ENCODE measurements at places on chromosomes 1 and 21.

- DNase-seq: no peak
These were observed 46.3 kb downstream of the PTPN14 start for GRCh38 chr1:214505134-214505533.

DNA sequence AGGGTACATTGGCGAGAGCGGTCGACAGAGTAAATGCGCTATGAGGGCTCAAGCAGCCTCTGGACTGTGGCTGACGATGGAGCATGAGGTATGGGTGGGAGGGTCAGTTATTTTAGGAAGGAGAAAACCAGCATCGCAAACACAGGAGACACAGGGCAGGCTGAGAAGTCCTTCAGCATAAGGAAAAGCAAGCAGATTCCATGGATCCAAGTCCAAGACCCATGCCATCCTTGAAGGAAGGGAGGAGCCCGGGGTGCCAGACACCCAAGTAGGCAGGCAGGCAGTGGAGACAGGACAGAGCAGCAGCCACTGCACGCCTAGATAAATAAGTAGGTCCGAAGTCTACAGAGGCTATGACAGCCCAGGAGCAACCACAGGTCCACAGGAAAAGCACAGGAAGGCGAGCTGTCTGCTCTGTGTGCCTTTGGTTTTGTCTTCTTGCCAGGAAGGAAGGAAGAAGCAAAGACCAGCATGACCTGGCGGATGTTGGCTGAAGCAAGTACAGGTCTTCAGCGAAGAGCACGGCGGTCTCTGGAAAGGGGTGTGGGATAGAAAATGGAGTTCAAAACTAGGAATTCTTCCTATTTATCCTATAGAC is 76.4 kb upstream of the SLC45A1 start:
- no peak for DNase-seq

- DNase-seq: no peak
These were observed 24.0 kb downstream of the CDK18 start for GRCh38 chr1:205528446-205528886.

DNA sequence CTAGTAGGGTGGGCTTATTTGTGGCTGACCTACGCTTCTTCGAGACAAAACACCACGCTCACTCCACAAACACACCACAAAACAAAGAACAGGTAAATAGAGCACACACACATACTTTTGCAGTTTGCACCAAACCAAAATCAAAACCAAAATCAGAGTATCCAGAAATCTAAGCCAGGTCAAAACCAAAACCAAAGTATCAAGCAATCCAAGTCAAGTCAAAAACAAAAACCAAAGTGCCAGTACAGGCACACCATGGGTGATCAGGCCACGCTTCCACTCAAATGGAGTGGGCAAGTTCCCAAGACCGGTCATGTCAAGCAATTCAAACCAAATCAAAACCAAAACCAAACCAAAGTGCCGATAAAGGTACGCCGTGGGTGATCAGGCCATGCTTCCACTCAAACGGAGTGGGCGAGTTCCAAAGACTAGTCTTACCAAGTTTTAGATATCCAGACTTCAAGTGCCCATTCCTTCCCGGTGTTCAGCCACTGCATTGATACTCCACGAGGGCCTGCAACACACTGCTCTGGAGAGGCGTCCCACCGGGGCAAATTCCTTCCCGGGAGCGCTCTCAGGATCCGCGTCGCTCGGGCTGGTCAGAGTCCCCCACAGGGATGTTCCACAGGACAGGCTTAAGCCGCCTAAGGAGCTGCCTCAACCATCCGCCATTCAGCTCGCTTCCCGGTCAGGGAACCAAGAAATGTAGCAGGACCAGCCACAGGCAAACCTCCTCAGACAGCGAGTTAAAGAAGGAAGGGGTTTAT is 169.1 kb downstream of the CDC7 start:
- DNase-seq: no peak

DNA sequence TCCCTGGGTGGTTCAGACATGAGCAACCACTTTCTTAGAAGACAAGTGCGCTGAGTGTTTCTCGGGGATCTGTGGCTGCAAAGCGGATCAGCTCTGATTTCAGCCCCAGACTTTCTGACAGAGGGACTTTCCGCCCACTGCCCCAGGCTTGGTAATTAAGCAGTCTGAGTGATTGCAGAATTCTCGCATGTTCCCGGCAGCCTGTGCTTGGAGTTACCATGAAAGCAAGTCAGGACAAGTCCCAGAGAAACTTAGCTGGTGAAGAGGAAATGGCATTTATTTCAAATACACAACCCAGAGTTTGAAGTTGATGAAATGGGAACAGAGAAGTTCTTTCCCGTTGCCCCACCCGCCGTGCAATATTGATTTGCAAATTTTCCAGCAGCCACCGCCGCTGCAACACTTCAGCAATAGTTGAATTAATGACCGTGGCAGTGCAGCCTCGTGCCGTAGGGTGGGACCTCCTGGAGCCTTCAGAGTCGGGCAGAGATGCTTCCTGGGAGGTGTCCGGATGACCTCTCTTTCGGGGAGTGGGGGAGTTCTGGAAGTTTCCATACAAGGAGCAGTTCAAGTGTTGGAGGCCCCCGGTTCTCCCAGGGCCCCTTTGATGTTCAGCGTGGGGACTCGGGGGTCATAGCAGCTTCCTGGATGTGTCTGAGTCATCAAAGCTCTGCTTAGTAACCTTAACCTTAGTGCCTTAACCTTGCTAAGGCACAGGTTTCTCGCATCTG is 134.7 kb downstream of the KAZN start:
- no peak for DNase-seq

GRCh38 chr1:172224871-172225270 is 195.6 kb upstream of the C1orf105 start:
- no peak for DNase-seq

DNA sequence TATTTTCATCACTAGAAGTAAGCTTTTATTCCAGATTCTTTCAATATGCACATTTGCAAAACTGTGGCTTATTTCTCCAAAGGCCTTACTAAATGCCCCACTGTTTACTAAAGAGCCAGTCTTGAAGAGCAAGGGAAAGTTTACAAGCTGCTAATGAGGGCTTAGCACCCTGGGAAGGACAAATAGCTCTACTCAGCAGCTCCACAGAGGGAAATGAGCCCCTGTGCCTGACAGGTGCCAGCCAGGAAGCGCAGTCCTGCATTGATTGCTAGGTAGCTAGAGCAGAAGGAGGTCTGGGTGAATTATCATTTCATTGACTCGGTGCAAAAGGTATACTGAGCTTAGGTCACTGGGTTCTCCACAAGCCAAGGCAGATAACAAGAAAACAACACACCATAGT is 307.0 kb downstream of the SETD4 start:
- DNase-seq: no peak

GRCh38 chr1:58592522-58593134 is 15.6 kb upstream of the TACSTD2 start:
- no peak for DNase-seq

DNA sequence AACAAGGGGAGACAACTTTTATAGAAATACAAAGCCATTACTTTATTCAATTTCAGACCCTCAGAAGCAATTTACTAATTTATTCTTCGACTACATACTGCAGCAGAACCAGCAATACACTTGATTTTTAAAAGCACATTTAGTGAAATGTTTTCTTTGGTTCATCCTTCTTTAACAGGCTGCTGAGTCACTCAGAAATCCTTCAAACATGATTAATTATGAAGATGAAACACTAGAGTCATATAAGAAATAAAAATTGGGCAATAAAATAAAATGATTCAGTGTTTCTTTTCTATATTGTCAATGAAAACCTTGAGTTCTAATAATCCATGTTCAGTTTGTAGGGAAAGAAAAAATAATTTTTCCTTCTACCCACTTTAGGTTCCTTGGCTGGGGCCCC is 47.0 kb downstream of the CHML start:
- no peak for DNase-seq

GRCh38 chr1:196887515-196888239 is at the start of gene CFHR4:
TSS of gene CFHR4 (plus strand) at chr1:196888052. CDS start at chr1:196888151, 99 bp downstream.
- DNase-seq: no peak

GRCh38 chr1:23419180-23419579 is 5.4 kb downstream of the TCEA3 start:
- no peak for DNase-seq

- DNase-seq: no peak
These were observed 528.5 kb upstream of the ZP4 start for GRCh38 chr1:238419209-238419608.

DNA sequence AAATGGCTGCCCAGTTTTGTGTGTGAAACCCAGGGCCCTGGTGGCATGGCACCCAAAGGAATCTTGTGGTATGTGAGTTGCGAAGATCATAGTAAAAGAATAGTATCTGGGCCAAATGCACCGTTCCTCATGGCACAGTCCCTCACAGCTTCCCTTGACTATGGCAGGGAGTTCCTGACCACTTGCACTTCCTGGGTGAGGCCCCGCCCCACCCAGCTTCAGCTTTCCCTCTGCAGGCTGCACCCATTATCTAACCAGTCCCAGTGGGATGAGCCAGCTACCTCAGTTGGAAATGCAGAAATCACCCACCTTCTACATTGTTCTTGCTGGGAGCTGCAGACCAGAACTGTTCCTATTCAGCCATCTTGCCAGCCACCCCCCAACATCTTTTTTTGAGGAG is 63.0 kb downstream of the SLC5A9 start:
- no peak for DNase-seq

- peak; percentile 22 for DNase-seq
These were observed 22.5 kb upstream of the PWP2 start for GRCh38 chr21:44084496-44085241.

DNA sequence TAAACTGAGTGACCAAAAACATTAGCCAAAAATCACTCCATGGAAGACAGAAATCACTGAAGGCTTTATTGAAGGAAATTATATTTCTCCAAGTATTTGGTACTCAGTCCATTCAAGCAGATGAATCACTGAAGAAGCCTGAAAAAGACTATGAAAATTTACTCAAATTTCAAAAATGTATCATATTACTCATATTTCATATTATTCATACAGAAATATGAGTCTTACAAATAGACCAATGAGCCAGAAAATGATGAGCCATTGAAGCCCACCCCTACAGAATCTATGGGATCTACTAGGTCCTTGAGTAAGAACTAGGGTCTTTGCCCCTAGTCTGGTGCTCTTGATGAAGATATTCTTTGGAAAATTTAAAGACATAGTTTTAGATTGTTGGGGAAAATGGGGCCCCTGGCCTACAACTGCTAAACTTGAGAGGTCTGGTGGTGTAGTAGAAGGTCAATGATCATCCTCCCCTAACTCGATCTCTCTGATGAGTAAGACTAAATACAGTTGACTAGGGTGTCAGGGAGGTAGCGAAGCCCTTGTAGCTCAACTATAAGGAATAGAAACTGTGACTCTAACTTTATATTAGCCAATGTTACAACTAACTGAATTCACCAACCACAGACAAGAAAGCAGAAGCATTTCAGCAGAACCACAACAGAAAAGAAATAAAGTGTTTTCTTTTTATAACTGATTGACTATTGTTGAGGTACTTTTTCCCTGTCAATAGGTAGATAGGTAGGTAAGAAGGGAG is 81.0 kb downstream of the NOTCH2 start:
- DNase-seq: no peak

DNA sequence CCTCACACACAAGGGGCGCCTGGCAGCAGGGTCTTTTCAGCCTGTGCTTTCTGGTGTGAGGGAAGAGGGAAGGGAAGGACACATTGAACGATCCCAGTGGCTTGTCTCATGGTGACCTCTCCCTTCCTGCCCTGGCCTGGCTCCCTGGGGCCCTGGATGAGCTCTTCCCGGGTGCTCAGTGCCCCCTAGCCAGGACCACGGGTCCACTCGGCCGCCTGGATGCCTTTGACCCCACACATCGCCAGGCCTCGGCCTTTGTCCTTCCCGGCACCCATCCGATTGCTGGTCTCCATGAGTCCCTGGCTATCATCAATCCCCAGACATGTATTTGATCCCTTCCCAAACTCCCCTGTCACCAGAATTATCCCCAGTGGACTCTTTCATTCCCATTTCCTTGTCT is 6.0 kb upstream of the TFF3 start:
- DNase-seq: no peak

DNA sequence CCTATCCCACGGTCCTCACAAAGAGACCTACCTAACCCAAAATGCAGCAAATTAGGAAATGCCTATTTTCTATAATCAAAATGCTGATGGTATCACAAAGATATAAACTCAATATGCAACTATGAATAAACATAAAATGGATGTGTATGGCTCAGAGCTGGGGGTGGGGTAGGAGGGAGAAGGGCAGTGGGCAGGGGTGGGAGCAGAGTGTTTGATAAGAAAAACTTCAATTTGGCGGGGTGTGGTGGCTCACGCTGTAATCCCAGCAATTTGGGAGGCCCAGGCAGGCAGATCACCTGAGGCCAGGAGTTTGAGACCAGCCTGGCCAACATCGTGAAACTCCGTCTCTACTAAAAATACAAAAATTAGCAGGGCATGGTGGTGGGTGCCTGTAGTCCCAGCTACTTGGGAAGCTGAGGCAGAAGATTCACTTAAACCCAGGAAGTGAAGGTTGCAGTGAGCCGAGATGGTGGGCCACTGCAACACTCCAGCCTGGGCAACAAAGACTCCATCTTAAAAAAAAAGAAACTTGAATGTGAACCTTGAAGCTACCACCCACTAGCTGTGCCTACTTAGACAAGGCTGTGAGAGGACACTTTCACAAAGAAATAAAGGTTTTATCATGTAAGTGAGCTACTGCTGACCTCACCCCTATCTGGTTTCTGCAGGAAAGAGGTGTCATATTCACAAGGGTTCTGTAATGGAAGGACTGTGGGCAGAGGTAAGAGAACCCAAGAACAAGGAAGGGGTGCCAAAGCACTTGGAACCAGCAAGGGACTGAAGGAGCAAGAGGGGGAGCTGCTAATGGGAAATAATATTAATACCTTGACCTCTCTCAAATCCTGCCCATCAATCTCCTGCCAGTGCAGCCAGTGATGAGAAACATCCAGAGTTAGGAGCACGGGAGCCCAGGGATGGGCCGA is 53.0 kb downstream of the HLCS start:
- no peak for DNase-seq

- no peak for DNase-seq
These were observed 279.2 kb downstream of the RPS6KC1 start for GRCh38 chr1:213330281-213330680.

DNA sequence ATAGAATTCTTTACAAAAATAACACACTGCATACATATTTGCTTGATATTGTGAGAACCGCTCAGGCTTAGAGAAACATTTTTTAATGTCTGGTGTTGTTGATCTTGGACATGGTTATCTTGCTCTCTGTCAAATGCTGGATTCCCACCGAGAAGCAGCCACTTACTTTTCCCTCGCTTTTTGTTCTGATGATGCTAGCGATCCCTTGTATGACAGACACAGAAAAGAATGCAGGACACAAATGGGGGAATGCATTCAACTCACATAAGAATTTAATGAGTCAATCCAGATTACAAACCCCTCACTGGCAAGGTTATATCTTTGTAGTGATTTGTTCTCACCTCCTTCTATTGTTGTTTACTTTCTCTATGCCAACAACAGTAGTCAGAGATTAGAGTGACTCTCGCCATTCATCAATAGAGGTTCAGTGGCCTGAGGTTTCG is 76.8 kb upstream of the AKT3 start:
- DNase-seq: no peak

DNA sequence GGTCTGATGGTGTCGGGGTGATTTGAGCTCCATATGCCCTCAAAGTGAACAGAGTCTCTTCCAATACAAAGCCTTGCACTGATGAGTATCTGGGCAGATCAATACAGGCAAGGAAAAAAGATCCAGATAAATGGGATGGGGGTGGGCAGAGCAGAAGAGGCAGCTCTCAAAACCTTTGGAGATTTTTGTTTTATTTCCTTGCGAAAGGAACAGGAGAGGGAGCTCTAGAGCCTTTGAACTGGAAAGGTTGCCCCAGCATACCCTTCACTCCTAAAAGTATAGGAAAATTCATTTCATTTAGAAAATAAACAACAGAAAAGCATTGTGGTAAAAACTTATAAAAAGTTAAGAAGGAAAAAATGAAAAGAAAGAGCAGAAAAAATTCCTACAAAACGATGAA is 31.4 kb upstream of the OLIG2 start:
- DNase-seq: no peak

- DNase-seq: no peak
These were observed 16.6 kb upstream of the LGALS8 start for GRCh38 chr1:236507022-236507700.

Data from CD4-positive, alpha-beta T cell treated with Interleukin-1 beta for 1 hour (primary cell).